ENCODE measurements at places on chromosomes 1 and 21.
A peak's percentile ranks its signal among the peaks of the same experiment; 100 is the strongest.

DNA sequence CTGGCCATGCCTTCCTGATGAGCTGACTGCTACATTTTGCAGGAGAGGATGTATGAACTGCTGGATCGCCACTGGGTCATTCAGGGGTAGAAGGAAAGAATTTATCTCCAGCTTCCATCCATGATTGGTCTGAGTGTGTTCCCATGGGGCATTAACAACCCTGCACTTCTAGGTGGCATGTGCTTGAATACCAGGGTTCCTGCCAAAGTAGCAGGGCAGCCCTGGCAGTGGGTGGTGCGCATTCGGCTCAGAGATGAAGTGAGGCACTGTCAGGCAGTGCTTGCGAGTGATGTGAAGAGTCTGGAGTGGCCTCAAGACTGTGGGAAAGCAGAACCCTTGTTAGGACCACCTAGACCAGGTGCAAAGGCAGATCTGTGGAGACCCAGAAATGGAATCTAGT, 294.9 kb downstream of the ASTN1 start:
- no peak for DNase-seq

DNA sequence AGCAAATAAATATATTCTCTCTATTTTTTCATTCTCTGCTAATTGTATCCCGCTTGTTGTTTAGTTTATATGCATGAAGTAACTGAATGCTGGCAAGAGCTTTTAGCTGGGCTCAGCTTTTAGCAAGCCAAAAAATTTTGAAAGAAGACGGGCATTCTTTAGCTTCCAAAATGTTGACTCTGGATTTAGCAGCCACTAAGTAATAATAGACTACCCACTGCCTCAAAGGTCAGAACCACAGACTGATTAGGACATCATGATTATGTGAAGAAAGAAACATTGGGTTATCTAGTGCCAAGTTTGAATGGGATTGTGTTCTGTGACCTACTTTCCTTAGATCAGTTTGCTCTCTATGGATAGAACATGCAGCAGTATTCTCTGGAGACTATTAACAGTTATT, 80.3 kb upstream of the DPH5 start:
- no peak for DNase-seq

DNA sequence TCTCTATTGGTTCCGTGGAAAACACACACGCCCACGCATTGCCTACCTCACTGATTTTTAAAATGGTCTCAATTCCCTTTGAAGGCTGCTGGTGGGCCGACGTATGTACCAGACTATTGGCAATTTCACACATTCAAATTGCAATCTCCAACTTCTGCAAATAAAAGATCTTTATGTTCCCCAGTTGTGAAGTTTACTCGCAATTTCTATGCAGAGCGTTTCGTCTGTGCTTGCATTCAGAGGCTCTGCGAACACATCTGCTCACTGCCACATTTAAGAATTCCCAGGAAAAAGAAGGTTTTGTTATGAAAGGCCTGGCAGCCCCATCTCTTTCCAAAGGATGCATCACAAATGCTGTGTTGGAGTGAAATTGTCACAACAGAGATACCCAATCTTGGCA, 288.0 kb upstream of the KAZN start:
- DNase-seq = no peak

DNA sequence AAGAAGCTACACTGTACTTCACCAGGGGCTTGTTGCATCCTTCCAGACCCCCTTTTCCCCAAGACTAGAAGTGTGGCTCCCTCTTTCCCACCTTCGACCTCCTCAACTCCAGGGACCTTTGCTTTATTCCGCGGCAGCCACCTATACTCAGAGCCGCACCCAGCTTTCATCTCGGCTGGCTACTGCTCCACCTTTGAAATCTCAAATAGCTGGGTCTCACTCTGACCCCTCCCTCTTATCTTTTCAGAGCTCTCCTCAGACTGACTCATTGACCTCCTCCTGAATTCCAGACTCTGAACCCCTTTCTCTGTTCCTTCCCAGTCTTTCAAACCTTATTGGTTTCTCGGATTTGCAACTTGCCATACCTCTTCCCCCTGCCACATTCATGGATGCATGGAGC, 144.7 kb upstream of the JUN start:
- no peak for DNase-seq

GRCh38 chr1:15526021-15526489, 593 bp upstream of the DNAJC16 start:
- DNase-seq = no peak

- DNase-seq = no peak
Observed at GRCh38 chr1:158118713-158119402, 61.8 kb upstream of the CD1D start.

- no peak for DNase-seq
Observed at GRCh38 chr1:101308935-101309333, 72.1 kb downstream of the S1PR1 start.

- DNase-seq = peak; percentile 77
Observed at GRCh38 chr1:119611701-119612113, 36.4 kb downstream of the ZNF697 start.
